ENCODE measurements at places on chromosomes 2 and 18. TPM values are rescaled to one million over a fixed set of nuclear protein-coding genes. Genes with fewer than 3 reads are reported as not detected.

DNA sequence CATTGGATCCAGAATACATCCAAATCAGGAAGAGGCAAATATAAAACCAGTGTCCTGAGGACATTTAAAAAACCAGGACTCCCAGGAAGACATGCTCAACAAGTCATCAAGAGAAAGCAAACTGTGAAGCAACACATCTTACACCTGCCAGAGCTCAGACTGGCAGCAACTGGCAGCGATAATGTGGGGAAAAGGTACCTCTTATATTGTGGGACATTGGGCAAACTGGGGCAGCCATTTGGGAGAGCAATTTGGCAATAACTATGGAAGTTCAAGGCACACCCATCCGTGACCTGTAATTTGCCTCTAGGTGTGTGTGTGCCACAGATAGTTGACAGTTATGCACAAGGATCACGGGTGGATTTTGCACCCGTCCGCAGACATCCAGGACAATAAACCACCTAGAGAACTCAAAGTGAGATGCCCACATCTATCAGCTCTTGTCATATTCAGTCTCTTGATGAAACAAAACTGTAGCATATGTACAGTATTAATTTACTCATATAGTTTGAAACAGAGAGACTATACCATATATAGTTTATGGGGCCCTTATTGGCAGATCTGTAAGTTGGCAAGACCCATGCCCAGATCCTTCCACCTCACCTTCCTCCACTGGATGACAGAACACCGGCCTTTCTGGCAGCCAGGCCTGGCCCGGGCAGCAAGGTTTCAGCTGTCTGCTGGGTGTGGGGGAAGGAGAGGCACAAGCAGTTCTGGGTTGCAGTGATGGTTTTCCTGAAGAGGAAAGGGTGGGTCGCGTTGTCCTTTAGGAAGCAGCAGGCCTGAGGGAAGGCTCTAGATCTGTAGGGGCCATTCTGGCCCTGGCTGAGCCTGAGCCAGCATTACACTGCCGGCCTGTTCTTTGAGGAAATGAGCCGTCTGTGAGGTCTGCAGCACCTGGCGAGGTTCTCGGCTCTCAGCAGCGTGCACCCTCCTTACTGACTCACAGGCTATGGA lies 18.8 kb downstream of the HJURP start:
- peak; percentile 21 for DNase-seq

Gene GPR75
- total RNA-seq = 2.5 TPM

DNA sequence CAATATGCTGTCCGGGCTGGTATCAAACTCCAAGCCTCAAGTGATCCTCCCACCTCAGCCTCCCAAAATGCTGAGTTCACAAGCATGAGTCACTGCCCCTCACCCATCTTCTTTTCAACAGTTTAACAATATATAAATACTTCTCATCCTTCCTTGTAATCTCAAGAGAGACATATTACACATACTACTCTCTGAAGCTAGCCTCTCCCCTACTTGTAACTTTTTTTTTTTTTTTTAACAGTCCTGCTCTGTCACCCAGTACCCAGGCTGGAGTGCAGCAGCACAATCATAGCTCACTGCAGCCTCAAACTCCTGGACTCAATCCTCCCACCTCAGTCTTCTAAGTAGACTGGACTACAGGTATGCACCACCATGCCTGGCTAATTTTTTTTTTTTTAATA lies 5.7 kb downstream of the GFPT1 start:
- no peak for DNase-seq

GRCh38 chr18:46324087-46324955 lies 220.1 kb downstream of the HAUS1 start:
- DNase-seq = no peak

- no peak for DNase-seq
Measured at GRCh38 chr18:66439670-66440069, 164.2 kb downstream of the CDH19 start.

GRCh38 chr2:237573721-237574415 lies 7.5 kb downstream of the PRLH start:
- peak; percentile 38 for DNase-seq

Gene STPG4
- not detected for total RNA-seq

DNA sequence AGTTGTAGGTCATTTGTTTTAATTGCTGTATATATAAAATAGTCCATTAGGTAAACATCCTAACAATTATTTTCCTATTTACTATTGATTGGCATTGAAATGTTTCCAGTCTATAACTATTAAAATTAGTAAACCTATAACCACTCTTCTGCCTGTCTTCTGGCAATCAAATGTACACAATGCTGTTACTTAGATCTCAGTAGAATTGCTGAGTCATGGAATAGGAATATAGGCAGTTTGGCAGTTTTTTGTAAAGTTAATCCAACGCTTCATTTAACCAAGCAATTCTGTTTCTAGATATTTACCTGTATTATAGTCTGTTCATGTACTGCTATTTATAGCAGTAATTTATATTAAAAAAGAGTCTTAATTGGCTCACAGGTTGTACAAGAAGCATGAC lies 518.1 kb downstream of the DCDC2C start:
- DNase-seq = no peak

Gene SATB2
- 3.9 TPM for total RNA-seq

Gene LOXHD1
- total RNA-seq = 2.7 TPM

Gene FAP
- 5.4 TPM for total RNA-seq

GRCh38 chr2:163909411-163910080 lies 173.7 kb upstream of the FIGN start:
- DNase-seq = no peak

GRCh38 chr2:237165405-237166276 lies 80.0 kb downstream of the COPS8 start:
- no peak for DNase-seq

DNA sequence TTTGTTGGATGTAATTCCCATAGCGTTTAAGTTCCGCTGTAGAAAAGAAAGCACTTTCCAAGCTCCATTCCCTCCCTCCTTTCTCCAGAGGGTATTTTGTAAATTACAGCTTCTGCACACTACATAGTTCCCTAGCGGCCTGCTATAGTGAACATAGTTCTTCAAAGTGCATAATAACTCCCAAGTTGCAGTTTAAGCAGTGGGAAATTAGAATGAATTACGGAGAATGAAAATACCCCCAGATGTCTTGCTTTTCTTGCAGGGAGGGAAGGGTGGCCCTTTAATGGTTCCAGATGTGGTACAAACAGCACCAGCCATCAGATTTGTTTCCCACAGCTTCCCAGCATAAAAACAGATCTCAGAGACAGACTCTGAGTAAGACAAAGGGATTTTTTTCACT lies 893.9 kb downstream of the SUCLG1 start:
- DNase-seq = no peak

Gene TMEM247
- total RNA-seq = not detected

DNA sequence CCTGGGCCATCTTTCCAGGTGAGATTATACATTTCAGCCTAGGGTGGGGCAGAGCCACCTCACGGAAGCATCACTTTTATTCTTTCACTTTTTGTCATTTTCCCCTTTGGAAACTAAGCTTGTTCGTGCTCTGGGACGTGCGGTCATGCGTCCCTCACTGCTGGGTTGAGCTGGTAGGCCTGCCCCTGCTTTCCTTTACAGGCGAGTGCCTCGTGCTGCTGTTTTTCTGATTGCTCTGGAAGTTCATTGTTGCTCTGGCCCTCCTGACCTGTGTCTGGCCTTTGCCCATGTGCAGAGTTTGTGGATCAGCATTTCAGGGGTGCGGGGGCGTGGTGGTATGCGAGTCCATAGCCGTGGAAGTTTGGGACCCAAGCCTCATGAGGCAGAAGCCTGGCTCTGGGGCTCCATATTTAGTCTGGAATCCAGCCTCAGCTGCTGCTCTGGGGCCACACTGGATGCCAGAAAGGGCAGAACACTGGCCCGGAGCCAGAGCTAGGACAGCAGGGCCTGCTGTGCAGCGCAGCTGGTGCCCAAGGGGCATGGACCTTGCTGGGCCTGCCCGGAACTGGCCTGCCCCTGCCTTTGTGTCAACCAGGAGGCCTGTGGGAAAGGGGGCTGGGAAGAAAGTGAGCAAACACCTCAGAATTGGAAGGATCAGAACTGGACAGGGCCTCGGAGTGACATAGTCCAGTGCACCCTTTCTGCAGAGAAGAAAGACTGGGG lies 51.1 kb downstream of the CTIF start:
- no peak for DNase-seq

DNA sequence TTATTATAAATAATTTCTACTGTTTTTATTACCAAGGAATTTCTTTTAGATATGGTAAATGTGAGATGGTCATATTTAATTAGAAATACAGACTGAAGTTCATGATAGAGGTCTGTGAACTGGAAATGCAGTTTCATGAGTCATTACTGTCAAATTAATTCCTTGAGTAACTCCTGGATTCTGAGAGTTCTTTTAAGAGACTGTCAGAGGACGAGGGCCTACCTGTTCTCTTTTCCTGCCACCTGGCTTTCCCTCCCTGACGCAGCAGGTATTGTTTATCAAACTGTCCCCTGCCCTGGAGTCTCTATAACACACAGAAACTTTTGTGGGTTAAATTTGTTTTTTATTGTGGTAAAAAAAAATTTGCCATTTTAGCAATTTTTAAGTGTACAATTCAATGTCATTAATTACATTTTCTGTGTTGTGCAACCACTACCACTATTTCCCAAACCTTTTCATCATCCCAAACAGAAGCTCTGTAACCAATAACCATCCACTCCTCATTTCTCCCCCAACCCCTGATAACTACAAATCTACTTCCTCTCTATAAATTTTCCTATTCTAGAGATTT lies 142.6 kb downstream of the DIS3L2 start:
- DNase-seq = no peak

- DNase-seq = no peak
Measured at GRCh38 chr2:230000118-230000841, 68.4 kb downstream of the SLC16A14 start.

GRCh38 chr2:139465789-139466188 lies 685.6 kb upstream of the NXPH2 start:
- no peak for DNase-seq
